ENCODE measurements at places on chromosomes 12 and 14.
A peak's percentile ranks its signal among the peaks of the same experiment; 100 is the strongest.

- DNase-seq = no peak
Observed at GRCh38 chr12:24517000-24517399, 431.9 kb downstream of the BCAT1 start.

DNA sequence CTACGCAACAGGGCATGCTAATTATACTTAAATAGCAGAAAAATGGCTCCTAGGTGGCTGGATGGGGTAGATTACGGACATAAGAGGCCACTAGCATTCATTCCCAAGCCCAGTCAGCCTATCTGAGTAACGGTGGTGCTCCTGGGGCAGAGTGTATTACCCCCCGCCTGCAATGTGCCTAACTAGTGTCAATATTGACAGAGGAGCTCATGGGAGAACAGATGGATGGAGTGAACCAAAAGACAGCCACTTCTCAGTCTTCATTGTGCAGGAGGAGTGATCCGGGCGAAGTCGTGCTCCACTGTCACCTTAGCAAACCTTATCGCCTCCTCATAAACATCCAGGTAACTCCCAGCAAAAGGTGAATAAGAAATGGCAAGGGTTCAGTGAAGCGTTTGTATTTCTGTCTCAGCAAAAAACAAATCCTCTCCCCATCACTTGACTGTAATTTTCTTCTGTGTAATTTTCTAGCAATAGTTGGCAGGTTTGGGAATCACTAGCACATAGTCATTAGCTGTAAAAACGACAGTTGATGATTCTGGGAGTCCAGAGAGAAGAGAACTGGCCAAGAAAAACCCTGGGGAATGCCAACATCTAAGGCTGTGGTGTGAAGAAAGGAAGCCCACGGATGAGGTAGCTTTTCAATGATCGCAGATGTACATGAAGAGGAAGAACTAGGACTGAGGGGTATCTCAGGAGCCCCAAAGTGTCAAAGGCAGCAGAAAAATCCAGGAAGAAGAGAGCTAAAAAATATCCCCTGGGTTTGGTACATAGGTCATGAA lies 126.6 kb upstream of the BCL2L14 start:
- no peak for DNase-seq

DNA sequence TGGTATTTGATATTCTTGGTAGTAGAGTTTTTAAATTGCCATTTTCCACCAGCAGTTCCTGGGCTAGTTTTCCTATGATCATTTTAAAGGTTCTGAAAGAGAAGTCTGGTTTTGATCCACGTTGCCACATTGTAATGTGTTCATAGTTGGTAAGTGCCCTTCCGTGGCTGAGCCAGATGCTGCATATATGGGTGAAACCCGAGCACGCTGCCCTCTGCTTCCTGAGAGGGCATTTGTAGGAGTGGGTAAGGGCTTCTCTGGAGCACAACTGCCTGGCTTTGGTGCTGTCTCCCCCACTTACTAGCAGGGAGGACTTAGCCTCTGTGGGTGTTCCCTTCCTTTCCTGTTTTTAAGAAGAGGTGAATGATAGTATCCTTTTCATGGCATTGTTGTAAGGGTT lies 7.1 kb downstream of the SNRNP35 start:
- no peak for DNase-seq

DNA sequence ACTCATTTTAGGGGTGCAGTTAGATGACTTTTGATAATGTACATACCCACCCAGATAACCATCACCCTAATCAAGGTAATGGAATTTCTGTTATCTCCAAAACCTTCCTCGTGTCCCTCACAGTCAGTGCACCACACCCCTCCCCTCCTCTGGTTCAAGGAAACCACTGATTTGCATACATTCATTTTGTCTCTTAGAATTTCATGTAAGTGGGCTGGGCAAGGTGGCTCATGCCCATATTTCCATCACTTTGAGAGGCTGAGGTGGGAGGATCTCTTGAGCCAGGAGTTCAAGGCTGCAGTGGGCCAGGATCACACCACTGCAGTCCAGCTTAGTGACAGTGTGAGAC lies 15.7 kb downstream of the ADIPOR2 start:
- DNase-seq = no peak

DNA sequence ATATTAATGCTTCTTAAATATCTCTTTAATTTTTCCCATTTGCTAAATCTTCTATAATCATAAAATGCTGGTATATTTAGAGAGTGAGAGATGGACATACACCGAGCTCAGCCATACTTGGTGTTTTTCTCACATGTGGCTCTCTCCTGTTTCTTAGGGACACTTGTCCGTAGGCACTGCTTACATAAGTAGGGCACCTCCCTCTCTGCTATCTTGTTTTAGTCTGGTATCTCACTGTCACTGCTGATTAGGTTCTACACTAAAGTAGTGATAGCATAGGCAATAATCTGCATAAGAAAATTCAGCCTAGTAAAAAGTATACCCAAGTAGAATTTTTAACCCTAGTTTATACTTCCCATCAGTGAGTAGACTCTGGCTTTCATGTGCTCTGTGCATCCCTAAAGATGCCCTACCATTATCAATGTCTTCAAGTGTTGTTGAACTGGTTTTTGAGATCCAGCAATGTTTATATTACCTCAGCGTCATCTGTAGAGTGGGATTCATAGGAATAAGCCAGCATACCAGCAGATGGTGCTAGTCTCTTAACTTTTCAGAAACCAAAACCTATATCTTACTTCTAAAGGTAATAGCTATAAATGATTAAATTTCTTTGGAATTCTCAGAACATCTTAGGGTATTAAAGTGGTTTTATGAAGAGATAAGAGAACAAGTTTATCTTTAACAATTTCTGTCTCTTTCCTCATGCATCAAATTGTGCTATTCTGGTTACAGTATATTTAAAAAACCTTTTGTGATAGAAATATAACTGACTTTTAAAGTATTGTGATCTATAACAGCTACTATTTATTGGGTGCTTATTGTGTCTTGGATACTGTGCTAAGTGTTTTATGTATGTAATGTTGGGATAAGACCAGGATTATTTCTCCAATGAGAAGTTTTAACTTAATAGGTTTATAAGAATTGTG lies 32.9 kb downstream of the ARID2 start:
- DNase-seq = no peak

DNA sequence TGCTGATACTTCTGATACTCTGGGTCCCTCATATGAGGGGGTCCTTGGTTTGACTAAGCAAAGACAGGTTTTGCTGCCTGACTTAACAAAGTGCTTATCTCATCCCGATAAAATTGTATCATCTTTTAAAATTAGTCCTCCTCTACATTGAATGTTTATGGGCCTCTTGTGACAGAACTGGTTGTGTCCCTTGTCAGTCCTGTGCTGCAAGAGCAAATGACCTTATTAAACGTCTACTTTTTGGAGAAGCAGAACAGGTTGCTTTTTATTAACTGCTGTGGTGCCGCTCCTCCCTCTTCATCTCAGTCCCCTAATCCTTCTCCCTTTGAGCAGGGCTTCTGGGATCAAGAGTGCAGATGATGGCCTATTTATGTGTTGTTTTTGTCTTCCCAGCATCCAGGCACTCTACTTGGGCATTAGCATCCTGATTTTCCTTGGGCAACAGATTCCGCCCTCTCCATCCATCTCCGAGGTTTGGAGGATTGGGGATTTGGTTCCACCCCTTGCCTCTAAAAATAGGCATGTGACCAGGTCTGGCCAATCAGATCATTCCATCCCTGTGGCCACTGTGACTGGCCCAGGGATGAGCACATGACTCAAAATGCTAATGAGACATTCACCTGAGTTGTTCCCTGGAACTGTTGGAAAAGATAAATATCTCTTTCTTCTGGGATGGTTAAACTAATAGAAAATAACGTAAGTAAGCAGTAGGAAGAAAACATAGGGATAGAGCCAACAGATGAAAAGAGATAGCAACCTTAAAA lies 2.9 kb upstream of the DENR start:
- no peak for DNase-seq

GRCh38 chr14:55707365-55707804 lies 127.4 kb downstream of the KTN1 start:
- DNase-seq = no peak

- DNase-seq = no peak
Observed at GRCh38 chr12:46556105-46556559, 183.6 kb upstream of the SLC38A2 start.

GRCh38 chr14:95140060-95140858 lies 17.1 kb downstream of the DICER1 start:
- DNase-seq = no peak

DNA sequence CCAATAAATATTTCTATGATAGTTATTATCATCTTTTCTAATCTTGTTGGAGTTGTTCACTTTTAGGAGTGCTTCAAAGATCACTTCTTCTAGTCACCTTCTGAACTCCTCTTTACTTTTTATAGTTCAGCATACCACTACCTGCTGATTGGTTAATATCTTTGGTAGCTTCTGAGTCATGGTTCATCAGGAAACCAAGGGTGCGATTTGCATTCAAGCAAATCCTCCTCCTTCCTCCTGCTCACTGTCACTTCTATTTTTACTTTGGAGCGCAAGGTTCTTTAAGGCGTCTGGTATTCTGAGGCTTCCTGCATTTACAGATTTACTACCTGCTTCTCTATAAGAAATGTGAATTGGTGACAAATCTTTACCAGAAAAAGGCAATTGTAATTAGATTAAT lies 24.0 kb downstream of the SYT1 start:
- no peak for DNase-seq

DNA sequence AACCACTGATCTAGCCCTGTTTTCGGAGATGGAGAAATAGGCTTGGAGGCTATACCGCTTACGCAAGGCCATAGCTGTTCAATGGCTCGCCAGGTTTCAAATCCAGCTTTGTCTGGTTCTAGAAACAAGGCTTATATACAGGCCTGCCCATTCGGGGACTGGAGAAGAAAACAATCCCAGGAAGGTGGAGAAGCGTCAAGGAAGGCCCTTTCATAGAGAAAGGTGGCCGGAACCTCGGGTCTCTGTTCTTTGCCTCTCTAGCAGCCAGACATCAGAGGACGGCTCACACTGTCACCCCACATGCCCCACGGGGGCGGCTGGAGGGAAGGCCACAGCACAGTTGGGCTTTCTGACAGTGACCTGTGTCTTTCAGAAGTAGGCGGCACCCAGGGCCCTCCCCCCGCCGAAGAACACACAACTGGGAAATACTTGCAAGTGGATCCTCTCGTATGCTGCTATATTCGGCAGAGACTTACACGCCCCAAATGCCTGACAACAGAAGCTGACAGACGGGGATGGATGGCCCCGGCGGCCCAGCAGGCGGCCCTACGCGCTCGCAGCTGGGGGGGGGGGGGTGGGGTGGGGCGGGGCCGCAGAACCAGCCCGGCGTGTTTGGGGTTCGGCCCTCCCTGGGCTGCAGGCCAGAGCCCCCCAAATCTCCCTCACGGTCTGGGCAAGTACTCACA lies 4.5 kb upstream of the SETD1B start:
- peak; percentile 73 for DNase-seq

DNA sequence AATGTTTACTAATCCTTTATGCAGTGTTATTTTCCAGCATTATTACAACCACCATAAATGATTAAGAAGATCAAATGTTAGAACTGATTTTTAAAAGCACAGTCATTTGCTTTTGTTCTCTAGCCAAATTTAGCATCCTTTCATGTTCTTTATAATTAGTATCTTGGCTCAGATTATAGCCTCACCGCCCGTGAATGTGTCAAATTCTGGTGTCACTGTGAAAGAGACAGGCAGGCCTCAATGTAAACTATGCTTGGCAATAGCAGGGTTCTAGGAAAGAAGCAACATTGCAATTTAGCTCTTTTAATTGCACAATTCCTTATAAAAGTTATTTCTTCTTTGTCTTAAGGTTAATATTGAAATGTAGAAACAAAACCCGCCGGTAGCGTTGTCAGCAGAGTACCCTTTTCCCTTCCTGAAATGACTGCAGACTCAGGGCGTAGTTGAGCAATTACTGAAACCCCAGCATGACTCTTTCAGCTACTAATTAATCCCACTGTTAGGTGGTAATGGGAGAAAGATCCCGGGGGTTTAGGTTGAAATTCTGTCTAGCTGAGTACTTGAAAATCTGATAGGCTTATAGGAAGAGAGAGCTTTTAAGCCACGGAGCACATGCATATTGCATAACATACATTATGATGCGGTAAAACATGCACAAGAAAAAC lies 1600.5 kb upstream of the SEL1L start:
- no peak for DNase-seq

GRCh38 chr12:109592905-109593272 lies 19.3 kb downstream of the MVK start:
- DNase-seq = no peak

DNA sequence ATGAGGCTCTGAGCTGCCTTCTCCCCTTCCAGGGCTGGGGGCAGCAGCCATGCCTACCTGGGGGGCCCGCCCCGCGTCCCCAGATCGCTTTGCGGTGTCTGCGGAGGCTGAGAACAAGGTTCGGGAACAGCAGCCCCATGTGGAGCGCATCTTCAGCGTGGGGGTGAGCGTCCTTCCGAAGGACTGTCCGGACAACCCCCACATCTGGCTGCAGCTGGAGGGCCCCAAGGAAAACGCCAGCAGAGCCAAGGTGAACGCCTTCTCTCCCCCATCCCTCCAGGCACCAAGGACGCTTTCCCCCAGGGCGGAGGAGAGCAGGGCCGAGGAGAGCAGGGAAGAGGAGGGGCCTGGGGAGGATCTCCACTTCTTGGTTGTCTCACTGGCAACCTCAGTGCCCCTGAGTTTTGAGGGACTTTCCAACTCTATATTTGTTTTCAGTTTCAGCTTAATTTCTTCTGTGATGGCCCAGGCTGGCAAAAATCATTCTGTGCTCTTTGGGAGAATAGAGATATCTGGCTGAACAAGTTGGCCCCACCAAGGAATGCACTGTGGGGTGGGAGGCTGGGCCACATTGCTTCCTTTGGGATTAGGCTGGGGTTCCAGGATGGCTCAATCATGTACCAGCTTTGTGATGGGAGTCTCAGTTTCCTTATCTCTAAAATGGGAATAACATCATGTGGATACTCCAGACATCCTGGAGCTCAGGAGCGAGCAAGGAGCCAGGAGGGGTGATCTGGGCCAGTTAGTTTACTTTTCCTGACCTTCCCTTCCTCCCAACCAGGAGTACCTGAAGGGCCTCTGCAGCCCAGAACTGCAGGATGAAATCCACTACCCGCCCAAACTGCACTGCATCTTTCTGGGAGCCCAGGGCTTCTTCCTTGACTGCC lies 1.2 kb downstream of the KHNYN start:
- DNase-seq = peak; percentile 72

- no peak for DNase-seq
Observed at GRCh38 chr12:57332646-57333312, 81.8 kb upstream of the STAC3 start.

- no peak for DNase-seq
Observed at GRCh38 chr12:25884920-25885234, 73.6 kb upstream of the RASSF8 start.

GRCh38 chr12:6039894-6040601 lies 84.4 kb downstream of the VWF start:
- DNase-seq = peak; percentile 64

GRCh38 chr14:77601846-77602619 lies 14.4 kb downstream of the SPTLC2 start:
- DNase-seq = no peak

DNA sequence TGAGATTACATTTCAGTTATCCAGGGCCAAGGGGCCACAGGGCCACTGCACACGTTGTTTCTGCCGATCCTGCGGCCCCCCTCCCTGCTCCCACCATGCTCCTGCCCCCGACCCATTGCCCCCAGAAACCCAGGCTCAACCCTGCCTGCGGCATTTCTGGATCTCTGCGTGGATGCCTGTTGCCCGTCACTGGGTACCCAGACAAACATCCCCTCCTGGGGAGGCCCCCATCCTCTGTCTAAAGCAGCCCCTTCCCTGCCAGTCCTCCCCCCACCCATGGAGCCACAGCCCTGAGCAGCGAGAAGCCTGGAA lies 326.4 kb upstream of the SFSWAP start:
- no peak for DNase-seq
